Smooth muscle cell of the coronary artery (primary cell): ENCODE measurements at places on chromosomes 3 and 15. TPM values are rescaled to one million over a fixed set of nuclear protein-coding genes. Genes with fewer than 3 reads are reported as not detected.

Gene GOLGA8N
- 4.2 and 6.6 TPM in 2 replicates for total RNA-seq

Gene SI
- not detected in 2 replicates for total RNA-seq

Gene TMEM158
- total RNA-seq, result 3.5 and 8.7 TPM in 2 replicates

Gene ECE2
- not detected in 2 replicates for total RNA-seq

Gene SNURF
- total RNA-seq, result 141 and 386 TPM in 2 replicates

Gene VILL
- total RNA-seq, result 5.6 and 8.9 TPM in 2 replicates

Gene TUSC7
- total RNA-seq, result not detected in 2 replicates

Gene ANKRD34C
- not detected in 2 replicates for total RNA-seq

Gene NR2E3
- total RNA-seq, result 0.08 TPM in 1 of 2 replicates, not detected in the other

Gene CHRM5
- 0.15 TPM in 1 of 2 replicates, not detected in the other for total RNA-seq

Gene C3orf85
- total RNA-seq, result not detected in 2 replicates

Gene GXYLT2
- total RNA-seq, result 24.9 and 49.7 TPM in 2 replicates

Gene CMTM8
- total RNA-seq, result 0.12 and 0.30 TPM in 2 replicates

Gene AEN
- total RNA-seq, result 54.8 and 68.2 TPM in 2 replicates

Gene GABRG3
- not detected in 2 replicates for total RNA-seq

Gene UBE2Q2
- total RNA-seq, result 42.2 and 59.6 TPM in 2 replicates

Gene PLSCR5
- not detected in 2 replicates for total RNA-seq

Gene ALDH1L1
- under 0.01 and 0.08 TPM in 2 replicates for total RNA-seq

Gene IL17RD
- total RNA-seq, result 2.7 and 3.6 TPM in 2 replicates

Gene AHSG
- not detected in 2 replicates for total RNA-seq

Gene SLC22A13
- total RNA-seq, result 0.15 and 0.94 TPM in 2 replicates

Gene RNF7
- 38.1 and 38.8 TPM in 2 replicates for total RNA-seq

Gene TRH
- not detected in 2 replicates for total RNA-seq

Gene CYP11A1
- total RNA-seq, result 0.15 TPM in 1 of 2 replicates, not detected in the other

Gene PPP1R14D
- total RNA-seq, result not detected in 2 replicates

Gene OIP5
- 2.2 TPM in 1 of 2 replicates, not detected in the other for total RNA-seq

Gene ROPN1
- not detected in 2 replicates for total RNA-seq

Gene CISH
- total RNA-seq, result 0.94 and 0.98 TPM in 2 replicates

Gene DCLK3
- under 0.01 TPM in 1 of 2 replicates, not detected in the other for total RNA-seq

Gene DNAH12
- under 0.01 TPM in 2 replicates for total RNA-seq

Gene FBXW12
- 0.08 TPM in 1 of 2 replicates, not detected in the other for total RNA-seq

Gene SPESP1
- total RNA-seq, result 0.59 and 5.1 TPM in 2 replicates

Gene ARPP21
- total RNA-seq, result 1.4 TPM in 1 of 2 replicates, not detected in the other

Gene SPG21
- total RNA-seq, result 41.0 and 62.0 TPM in 2 replicates

Gene PTX3
- total RNA-seq, result 809 and 818 TPM in 2 replicates

Gene PLCH1
- under 0.01 TPM in 1 of 2 replicates, not detected in the other for total RNA-seq

Gene TYRO3
- 5.7 and 9.7 TPM in 2 replicates for total RNA-seq

Gene EFCC1
- under 0.01 TPM in 1 of 2 replicates, not detected in the other for total RNA-seq

Gene ZNF620
- total RNA-seq, result 0.83 and 1.3 TPM in 2 replicates
